ENCODE measurements at places on chromosomes 3 and 15.

DNA sequence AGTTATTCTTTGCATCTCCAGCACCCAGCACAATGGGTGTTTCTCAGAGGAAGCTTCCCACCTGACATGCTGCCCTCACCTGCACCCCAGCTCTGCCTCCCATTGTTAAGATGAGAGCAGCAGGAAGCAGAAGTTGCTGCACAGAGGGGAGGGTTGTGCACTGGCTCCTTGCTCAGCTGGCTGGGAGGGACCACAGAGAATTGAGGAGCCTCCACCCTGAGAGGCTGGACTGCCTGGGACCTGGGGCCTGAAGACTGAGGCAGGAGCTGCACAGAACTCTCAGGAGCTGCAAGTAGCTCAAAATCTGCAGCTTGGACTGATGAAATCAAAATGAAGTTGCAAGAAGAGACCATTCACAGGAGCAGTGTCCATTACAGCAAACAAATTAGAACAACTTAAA is 222.3 kb upstream of the LINGO1 start:
- DNase-seq: no peak

GRCh38 chr3:122006267-122006666 is 15.8 kb downstream of the ILDR1 start:
- no peak for DNase-seq

- DNase-seq: no peak
These were observed 6.4 kb downstream of the STRA6 start for GRCh38 chr15:74196175-74196574.

- no peak for DNase-seq
These were observed 59.0 kb upstream of the CMSS1 start for GRCh38 chr3:99758502-99759177.

DNA sequence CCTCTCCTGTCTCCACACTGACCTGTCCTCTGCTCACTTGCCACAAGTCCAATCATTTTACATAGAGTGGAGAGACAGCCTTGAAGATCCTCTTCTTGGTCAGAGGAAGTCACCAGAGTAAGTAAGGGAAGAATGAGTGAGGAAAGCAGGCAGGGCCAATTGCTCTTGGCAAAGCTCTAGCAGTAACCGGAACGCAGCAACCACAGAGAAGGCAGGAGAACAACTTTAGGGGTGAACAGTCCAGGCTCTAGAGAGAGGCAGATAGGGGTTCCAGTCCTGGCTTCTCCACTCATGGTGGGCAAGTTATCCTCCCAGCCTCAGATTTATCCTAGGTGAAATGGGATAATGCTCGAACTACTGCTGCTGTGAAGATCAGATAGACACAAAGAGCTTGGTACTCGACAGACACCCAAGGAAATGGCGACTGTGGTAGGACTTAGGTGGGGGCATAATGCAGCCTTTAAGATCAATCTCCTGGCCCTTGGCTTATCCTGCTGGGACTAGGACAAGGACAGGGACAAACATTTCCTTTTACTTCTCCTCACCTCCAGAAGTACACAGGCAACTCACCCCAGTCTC is 1.2 kb upstream of the ADAMTSL3 start:
- DNase-seq: no peak

GRCh38 chr3:123818324-123818920 is 65.7 kb downstream of the MYLK start:
- DNase-seq: no peak

GRCh38 chr3:194138732-194139070 is 2.8 kb downstream of the HES1 start:
- no peak for DNase-seq

DNA sequence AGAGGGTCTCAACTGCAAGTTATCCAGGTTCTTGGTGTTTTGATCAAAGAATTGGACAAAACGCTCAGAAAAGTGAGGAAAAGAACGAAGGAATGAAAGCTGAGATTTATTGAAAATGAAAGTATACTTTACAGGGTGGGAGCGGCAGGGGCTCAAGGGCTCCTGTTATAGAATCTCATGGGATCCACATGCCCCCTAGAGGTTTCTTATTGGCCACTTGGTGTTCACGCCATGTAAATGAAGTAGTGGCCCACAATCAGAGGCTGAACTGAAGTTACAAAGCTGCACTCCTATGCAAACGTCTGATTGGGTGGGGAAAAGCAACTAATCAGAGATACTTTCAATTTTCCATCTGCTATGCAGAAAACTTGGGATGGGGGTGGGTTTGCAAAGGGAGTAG is 216.7 kb downstream of the PTPRG start:
- no peak for DNase-seq

GRCh38 chr3:194401868-194402329 is 2.8 kb upstream of the GP5 start:
- no peak for DNase-seq

- DNase-seq: no peak
These were observed 128.7 kb downstream of the DMXL2 start for GRCh38 chr15:51493892-51494291.

DNA sequence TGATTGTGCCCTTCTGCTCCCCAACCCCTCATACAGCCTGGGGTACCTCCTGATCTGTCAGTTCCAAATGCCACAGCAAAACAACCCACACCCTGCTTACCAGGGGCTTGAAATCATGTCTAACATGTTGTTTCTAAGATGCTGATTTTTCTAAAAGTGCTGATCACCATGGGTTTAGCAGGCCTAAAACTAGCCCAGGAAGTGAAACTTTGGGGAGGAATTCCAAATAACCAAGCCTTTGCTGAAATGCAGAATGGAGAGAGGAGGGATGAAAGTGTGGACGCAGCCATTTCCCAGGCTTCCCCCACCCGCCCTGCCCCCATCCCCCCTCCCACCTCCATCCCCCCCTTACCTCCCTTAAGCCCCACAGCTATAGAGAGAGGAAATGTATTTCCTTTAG is 2.0 kb upstream of the HRH1 start:
- no peak for DNase-seq

GRCh38 chr3:106349191-106349881 is 480.5 kb upstream of the CBLB start:
- DNase-seq: no peak

- no peak for DNase-seq
These were observed 393.1 kb upstream of the ARRDC4 start for GRCh38 chr15:97567411-97567810.

- no peak for DNase-seq
These were observed 124.4 kb downstream of the PTPRG start for GRCh38 chr3:61685755-61686154.

- no peak for DNase-seq
These were observed 101.6 kb downstream of the EPHB1 start for GRCh38 chr3:134896696-134897095.

GRCh38 chr3:35224565-35225295 is 414.6 kb upstream of the ARPP21 start:
- DNase-seq: no peak

GRCh38 chr3:140904521-140904920 is 37.1 kb upstream of the SLC25A36 start:
- DNase-seq: no peak

DNA sequence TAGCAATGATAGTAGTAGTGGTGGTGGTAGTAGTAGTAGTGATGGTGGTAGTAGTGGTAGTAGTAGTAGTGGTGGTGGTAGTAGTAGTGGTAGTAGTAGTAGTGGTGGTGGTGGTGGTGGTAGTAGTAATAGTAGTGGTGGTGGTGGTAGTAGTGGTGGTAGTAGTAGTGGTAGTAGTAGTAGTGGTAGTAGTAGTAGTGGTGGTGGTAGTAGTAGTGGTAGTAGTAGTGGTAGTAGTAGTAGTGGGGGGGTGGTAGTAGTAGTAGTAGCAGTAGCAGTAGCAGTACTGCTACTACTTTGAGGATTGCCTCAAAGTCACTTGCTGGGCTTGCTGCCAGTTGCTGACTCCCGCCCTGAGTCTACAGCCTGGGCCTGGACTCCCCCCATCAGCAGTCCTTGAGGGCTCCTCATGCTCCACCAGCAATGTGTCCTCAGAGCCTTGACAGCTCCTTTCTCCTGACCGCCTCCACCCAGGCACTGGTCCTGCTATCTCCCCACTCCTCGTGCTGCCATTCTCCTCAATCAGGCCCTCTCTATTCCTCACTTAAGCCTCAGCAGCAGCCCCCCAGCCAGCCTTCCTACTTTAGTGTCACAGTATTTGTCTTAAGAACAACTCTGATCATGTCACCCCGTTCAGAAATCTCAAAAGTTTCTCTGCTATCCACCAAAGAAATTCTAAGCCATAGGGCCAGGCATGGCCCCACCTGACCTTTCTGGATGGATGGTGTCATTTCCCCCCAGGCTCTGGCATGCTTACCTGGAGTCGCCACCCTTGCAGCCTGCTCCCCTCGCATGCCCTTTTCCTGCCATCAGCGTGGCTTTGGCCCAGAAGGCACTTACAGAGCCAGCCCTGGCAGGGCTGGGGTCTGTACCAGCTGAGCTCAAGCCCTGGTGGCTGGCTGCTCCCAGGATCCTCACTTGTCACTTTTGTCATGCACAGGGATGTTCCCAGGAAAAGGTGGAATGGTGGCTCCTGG is 45.6 kb downstream of the DLEC1 start:
- no peak for DNase-seq

- peak; percentile 51 for DNase-seq
These were observed at the start of gene CTSH for GRCh38 chr15:78944669-78945407. TSS of gene CTSH (minus strand) at chr15:78945046. CDS start at chr15:78944981, 65 bp downstream.

- no peak for DNase-seq
These were observed 46.1 kb upstream of the RASGRP1 start for GRCh38 chr15:38610748-38611147.

GRCh38 chr3:79477242-79477641 is 290.6 kb downstream of the ROBO1 start:
- no peak for DNase-seq

DNA sequence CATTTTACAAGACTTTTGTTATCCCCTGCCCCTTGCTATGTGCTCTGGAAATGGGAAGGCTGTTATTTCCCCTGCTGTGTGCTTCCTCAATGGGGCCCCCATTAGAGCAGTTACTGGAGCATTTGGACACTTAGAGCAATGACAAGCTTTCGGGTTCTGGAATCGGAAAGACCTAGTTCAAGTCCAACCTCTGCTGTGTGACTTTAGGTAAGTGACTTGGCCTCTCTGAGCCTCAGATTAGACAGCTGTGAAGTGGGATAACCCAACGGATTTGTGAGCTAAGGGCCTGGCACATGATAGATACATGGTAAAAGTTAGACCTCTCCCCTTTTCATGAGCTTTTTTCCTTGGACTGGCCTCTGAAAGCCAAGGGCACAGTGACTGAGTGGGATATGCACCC is 84.0 kb upstream of the SEC13 start:
- DNase-seq: no peak

- DNase-seq: no peak
These were observed 115.9 kb downstream of the EEFSEC start for GRCh38 chr3:128269006-128269775.

DNA sequence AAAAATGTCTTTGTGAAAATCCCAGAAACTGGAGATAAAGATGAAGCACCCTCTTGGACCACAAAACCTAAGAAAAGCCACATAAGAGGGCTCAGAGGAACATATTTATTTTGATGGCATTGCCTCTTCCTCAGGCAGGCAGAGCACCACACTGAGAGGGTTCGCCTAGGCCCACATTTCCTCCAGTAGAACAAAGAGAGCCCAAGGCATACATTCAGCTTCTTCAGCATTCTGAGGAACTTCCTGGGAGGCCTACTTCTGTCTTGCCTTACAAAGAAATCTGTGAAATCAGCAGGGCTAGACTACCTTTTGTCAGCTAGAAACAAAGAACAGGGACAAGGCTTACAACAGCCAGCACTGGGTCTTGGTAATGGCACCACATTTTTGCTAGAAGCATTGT is 1325.3 kb downstream of the SI start:
- DNase-seq: no peak

- no peak for DNase-seq
These were observed 159.1 kb upstream of the EOMES start for GRCh38 chr3:27880969-27881892.

DNA sequence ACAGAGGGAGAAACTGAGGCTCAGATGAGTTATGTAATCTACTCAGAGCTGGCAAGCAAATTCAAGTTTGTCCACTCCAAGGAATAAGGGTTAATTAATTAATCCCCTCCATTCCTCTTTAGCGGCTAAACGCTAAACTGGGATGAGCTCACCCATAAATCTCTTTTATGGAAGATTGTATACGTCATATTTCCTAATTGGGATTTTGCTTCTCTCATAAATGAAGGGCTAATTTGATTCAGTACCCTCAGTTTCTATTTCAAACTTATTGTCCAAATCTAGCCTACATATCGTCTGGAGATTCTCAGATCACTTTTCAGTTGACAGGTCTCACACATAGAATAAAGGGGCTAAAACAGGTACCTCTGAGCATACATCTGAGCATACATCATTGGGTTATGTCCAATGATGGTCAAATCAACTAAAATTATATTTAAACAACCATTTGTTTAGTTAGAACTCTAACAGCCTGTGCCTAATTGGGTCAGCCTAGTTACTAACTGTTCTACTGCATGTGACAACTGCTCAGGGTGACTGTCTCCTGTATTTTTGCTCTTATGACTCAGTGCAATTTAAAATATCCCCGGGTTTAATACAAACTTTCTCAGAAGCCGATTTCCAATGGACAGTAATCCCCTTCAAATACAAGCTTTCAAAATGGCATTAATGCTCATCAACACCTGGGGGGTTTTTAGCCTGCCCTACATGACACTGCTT is 57.6 kb upstream of the PLXND1 start:
- no peak for DNase-seq

GRCh38 chr3:194548346-194549321 is 61.8 kb upstream of the ATP13A3 start:
- DNase-seq: no peak

DNA sequence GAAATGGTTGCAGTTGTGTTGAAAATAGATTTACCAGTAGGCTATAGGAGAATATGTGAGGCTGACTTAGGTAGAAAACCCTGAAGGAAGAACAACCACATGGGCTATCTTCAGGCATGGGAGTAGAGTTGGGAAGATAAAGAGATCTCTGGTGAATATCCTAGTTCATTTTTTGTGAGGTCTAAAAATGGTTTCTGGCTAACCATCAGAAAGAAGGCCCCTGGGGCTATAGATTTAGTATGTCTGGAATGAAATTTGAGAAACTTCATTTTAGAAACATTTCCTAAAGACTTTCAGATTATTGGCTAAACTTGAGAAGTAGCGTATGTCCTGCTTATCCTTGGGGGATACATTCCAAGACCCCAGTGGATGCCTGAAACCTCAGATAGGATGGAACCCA is 148.2 kb downstream of the NAALADL2 start:
- no peak for DNase-seq

- DNase-seq: peak; percentile 25
These were observed 41.1 kb upstream of the SEC61A1 start for GRCh38 chr3:128011140-128011539.

DNA sequence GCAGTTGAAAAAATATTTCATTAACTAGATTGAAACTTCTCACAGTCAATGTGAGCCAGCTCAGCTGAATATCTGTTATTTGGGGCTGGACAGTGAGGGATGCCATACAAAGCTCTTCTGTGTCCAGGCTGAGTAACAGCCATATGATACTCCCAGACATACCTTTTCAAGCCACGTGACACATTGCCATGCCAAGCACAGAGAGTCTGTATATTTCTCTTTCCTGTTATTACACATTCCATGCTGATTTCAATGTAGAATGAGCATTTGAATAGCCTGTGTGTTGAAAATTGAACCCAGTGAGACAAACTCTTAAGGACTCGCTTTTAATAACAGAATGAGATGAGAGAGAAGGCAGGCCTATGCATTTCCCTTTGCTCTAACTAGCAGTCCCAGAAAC is 334.7 kb upstream of the RASGRP1 start:
- no peak for DNase-seq
